Mesenchymal stem cell (in vitro differentiated cells and primary cell): ENCODE measurements at places on chromosomes 16 and 17.

DNA sequence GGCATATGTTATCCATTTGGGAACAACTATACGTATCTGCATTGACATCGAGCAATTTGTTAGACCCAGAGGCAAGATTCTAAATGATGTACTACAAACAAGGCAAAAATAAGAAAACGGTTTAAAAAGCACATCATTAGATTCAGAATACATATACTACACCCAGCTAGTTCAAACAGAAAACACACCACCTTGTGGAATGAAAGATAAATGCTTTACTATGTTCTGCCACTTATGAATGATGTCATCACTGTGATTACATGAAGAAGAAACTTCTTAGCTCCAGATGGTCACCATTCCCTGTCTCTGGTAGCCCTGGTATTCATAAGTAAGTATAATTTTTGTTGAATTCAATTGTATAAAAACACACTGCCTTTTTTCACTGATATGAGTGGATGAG lies 7.8 kb downstream of the NACA2 start:
- no peaks in the 10 kb centered on the region for H3K36me3 ChIP-seq
- no peak overlapping the region for H3K27ac ChIP-seq
- peaks cover 3% of the 10 kb centered on the region for H3K27me3 ChIP-seq
- DNase-seq: peak; percentile 69

- H3K4me3 ChIP-seq: no peak overlapping the region
- no peak overlapping the region for H3K27ac ChIP-seq
- no peaks in the 10 kb centered on the region for H3K36me3 ChIP-seq
- peak; percentile 47 for DNase-seq
- H3K4me1 ChIP-seq: no peaks in the 10 kb centered on the region
Measured at GRCh38 chr17:78759203-78759968, 22.7 kb downstream of the CYTH1 start.

DNA sequence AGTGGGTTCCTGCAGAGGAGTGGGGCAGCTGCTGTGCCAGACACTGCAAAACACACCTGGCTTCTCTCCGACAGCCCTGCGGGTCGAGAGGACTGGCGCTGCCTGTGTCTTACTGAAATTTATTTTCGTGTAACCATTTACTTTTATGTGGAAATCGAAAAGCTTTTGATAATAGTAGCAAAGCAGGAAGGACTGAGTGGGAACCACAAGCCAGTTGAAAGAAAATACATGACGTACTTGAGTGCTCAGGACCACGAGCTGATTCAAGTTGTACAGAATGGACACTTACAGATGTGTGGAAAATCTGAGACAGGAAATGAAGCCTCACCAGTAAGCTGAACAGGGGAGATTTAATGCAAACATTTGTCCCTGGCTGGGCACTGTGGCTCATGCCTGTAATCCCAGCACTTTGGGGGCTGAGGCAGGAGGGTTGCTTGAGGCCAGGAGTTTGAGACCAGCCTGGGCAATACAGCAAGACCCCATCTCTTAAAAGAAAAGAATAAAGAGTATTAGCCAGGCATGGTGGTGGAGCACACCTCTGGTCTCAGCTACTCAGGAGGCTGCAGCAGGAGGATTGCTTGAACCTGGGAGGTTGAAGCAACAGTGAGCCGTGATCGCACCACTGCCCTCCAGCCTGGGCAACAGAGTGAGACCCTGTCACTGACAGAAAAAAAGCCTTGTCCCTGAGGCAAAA lies 11.3 kb upstream of the RPL13 start:
- H3K4me1 ChIP-seq: peaks cover 25% of the 10 kb centered on the region
- DNase-seq: no peak
- no peak overlapping the region for H3K27ac ChIP-seq
- no peaks in the 10 kb centered on the region for H3K27me3 ChIP-seq

GRCh38 chr16:51267681-51268080 lies 116.6 kb upstream of the SALL1 start:
- no peaks in the 10 kb centered on the region for H3K36me3 ChIP-seq
- no peaks in the 10 kb centered on the region for H3K4me1 ChIP-seq
- H3K27ac ChIP-seq: no peak overlapping the region
- DNase-seq: no peak
- no peaks in the 10 kb centered on the region for H3K27me3 ChIP-seq

- H3K4me3 ChIP-seq: no peak overlapping the region
- H3K27me3 ChIP-seq: peaks cover 11% of the 10 kb centered on the region
Measured at GRCh38 chr16:66473654-66474519, 46.8 kb downstream of the BEAN1 start.

DNA sequence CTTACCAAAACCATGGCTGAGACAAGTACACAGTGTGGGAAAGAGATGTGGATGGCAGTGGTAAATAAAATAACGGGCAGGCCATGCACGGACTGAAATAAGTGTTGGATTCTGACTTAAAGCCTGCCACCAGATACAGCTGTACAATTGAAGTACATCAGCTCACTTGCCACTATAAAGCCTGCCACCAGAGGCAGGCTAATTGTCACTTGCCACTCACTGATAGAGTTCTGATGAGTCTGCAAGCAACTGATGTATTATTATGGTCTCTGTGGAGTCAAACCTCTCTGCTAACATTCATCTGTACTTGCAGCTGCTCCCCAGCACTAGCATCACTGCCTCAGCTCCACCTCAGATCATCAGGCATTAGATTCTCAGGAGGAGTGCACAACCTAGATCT lies 93.0 kb downstream of the CYTH1 start:
- H3K27me3 ChIP-seq: no peaks in the 10 kb centered on the region
- peaks cover 81% of the 10 kb centered on the region for H3K36me3 ChIP-seq
- H3K4me1 ChIP-seq: no peaks in the 10 kb centered on the region
- no peak overlapping the region for H3K27ac ChIP-seq
- DNase-seq: no peak
- no peak overlapping the region for H3K4me3 ChIP-seq

DNA sequence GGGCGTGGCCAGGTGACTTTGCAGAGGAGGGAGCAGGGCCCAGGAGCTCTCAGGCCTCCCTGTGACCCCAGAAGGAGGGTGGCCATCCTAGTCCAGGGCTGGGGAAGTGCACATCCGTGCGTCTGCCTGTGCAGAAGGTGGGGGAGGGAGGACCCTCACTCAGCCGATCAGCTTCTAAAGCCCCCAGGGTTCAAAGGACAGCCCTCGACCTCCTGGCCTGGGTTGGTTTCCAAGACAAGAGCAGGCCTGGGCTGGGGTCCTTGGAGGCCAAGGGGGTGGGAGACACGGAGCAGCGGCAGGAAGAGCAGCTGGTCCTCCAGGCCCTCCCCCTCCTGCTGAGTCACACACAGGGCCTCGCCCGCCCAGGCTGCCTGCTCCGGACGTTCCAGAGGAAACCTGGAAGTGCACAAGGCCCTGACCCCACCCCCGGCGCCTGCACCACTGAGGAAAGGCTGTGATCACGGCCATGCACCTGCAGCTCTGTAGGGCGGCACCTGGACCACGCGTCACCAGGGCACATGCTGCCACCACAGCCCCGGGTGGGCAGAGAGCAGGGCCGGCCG lies 67.1 kb upstream of the ZNF469 start:
- no peak overlapping the region for H3K4me3 ChIP-seq
- H3K27ac ChIP-seq: no peak overlapping the region
- DNase-seq: peak; percentile 77
- no peaks in the 10 kb centered on the region for H3K27me3 ChIP-seq
- H3K4me1 ChIP-seq: peaks cover 32% of the 10 kb centered on the region
- H3K36me3 ChIP-seq: no peaks in the 10 kb centered on the region

DNA sequence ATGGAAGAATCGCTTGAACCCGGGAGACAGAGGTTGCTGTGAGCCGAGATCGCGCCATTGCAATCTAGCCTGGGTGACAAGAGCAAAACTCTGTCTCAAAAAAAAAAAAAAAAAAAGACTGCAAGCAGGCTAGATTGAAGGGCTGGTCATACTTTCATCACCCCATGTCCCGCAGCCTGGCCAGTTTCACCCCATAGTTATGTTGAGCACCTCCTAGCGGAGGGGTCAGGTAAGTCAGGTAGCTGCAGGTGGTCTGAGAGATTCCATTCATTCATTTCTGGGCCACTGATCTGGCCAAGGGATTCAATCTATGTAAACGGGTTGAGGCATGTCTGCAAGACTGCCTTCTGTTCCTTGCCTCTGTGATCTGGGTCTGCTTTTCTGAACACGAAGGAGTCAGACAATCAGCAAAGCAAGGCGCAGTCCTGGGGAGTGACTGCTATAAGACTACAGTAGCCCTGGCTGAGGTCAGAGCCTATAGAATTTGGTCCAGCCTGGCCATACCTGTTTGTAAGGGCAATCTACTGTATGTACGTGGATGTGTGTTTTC lies 23.6 kb upstream of the BPTF start:
- H3K27me3 ChIP-seq: peaks cover 5% of the 10 kb centered on the region
- no peaks in the 10 kb centered on the region for H3K36me3 ChIP-seq
- H3K4me1 ChIP-seq: no peaks in the 10 kb centered on the region
- H3K4me3 ChIP-seq: no peak overlapping the region
- no peak overlapping the region for H3K27ac ChIP-seq

DNA sequence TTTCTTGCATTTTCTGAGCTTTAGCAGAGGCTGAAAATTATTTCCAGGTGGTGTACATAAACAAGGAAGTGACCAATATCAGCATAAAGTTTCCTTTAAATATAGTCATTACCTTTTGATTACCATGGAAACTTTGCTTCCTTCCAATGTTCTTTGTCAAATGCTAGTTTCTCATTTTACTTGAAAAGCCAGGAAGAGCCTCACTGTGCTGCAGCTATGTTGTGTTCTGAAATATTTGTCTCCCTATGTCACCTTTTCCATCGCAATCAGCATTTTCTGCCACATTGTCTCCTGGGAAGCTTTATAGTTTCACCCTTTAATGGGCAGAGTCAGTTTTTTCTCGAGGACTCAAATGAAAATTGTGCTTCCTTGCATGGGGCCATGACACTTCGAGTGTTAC lies 496.0 kb downstream of the CDH8 start:
- no peaks in the 10 kb centered on the region for H3K4me1 ChIP-seq
- DNase-seq: no peak
- no peaks in the 10 kb centered on the region for H3K36me3 ChIP-seq
- H3K27me3 ChIP-seq: no peaks in the 10 kb centered on the region
- H3K27ac ChIP-seq: no peak overlapping the region

- no peaks in the 10 kb centered on the region for H3K27me3 ChIP-seq
- no peak overlapping the region for H3K4me3 ChIP-seq
- DNase-seq: peak; percentile 73
- no peaks in the 10 kb centered on the region for H3K4me1 ChIP-seq
Measured at GRCh38 chr17:7004398-7005253, 7.8 kb upstream of the RNASEK start.

- DNase-seq: no peak
- H3K4me3 ChIP-seq: no peak overlapping the region
- peaks cover 15% of the 10 kb centered on the region for H3K27me3 ChIP-seq
- no peaks in the 10 kb centered on the region for H3K36me3 ChIP-seq
Measured at GRCh38 chr17:46832331-46832821, 13.9 kb upstream of the WNT3 start.

GRCh38 chr17:80650331-80650672 lies 105.7 kb downstream of the RPTOR start:
- H3K27ac ChIP-seq: no peak overlapping the region
- H3K27me3 ChIP-seq: no peaks in the 10 kb centered on the region
- DNase-seq: no peak
- H3K4me3 ChIP-seq: peak overlapping the region; percentile 42
- peaks cover 22% of the 10 kb centered on the region for H3K4me1 ChIP-seq
- H3K36me3 ChIP-seq: no peaks in the 10 kb centered on the region

DNA sequence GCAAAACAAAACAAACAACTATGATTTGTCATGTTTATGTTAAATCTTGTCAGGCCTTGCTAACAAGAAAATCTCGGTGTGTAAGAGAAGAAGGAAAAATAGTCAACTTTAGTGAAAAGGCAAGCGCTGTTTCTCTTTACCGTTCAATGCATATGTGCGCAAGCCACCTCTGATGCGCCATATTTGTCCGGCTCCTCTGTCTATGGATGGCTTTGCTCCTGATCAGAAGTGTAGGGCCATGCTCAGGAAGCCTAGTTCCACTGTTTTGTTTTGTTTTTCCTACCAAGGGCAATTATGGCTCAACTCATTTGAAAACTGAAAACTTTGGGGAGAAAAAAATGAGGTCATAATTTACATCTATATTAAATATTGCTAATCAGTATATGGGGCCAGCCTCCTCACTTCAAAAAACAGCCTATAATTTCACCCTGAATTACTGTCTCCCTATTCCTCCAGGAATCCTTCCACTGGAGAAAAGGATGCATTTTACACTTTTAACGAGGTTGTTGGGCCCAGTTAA lies 4.5 kb downstream of the MAF start:
- H3K4me1 ChIP-seq: peaks cover 1% of the 10 kb centered on the region
- no peak for DNase-seq
- no peaks in the 10 kb centered on the region for H3K36me3 ChIP-seq
- H3K27ac ChIP-seq: no peak overlapping the region
- H3K4me3 ChIP-seq: peak overlapping the region; percentile 96
- H3K27me3 ChIP-seq: no peaks in the 10 kb centered on the region

DNA sequence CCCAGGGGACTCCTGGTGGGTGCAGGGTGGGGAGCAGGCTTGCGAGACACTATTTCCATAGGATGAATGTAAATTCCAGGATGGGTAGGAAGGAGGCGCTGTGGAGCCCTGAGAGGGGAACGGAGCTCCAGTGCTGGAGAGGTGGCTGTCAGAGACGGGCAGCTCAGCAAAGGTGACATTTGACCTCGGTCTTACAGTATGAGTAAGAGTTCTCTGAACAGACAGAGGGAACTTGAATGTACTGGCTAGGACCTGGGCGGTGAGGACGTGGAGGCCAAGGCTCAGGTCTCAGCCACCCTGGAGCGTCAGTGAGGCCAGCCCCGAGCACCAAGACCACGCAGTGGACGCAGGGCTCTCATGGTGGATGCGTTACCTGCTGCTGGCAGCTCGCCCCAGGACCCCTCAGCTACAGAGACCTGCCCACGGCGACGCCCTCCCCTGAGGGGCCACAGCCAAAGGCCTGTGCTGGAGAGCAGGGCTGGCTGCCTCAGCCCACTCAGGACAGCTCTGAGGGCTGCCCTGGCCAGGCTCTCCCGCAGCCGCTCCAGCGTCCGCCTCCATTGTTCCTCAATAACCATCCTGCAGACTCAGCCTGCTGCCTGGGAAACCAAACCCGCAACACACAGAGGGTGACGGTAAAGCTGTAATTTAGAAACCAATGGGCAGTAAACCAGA lies 65.9 kb upstream of the TNRC6C start:
- peaks cover 53% of the 10 kb centered on the region for H3K27me3 ChIP-seq
- no peak overlapping the region for H3K27ac ChIP-seq
- no peak overlapping the region for H3K4me3 ChIP-seq
- H3K4me1 ChIP-seq: peaks cover 5% of the 10 kb centered on the region
- DNase-seq: peak; percentile 13

GRCh38 chr17:77311371-77311981 lies 170.7 kb downstream of the SEC14L1 start:
- no peaks in the 10 kb centered on the region for H3K27me3 ChIP-seq
- H3K36me3 ChIP-seq: no peaks in the 10 kb centered on the region
- H3K27ac ChIP-seq: no peak overlapping the region
- no peak for DNase-seq
- H3K4me1 ChIP-seq: peaks cover 64% of the 10 kb centered on the region
- H3K4me3 ChIP-seq: no peak overlapping the region
